ENCODE measurements at places on chromosomes 5 and 9. TPM values are rescaled to one million over a fixed set of nuclear protein-coding genes. Genes with fewer than 3 reads are reported as not detected.

The ABO gene
- 2.9 TPM for total RNA-seq

The PCDHB10 gene
- total RNA-seq = 0.90 TPM

DNA sequence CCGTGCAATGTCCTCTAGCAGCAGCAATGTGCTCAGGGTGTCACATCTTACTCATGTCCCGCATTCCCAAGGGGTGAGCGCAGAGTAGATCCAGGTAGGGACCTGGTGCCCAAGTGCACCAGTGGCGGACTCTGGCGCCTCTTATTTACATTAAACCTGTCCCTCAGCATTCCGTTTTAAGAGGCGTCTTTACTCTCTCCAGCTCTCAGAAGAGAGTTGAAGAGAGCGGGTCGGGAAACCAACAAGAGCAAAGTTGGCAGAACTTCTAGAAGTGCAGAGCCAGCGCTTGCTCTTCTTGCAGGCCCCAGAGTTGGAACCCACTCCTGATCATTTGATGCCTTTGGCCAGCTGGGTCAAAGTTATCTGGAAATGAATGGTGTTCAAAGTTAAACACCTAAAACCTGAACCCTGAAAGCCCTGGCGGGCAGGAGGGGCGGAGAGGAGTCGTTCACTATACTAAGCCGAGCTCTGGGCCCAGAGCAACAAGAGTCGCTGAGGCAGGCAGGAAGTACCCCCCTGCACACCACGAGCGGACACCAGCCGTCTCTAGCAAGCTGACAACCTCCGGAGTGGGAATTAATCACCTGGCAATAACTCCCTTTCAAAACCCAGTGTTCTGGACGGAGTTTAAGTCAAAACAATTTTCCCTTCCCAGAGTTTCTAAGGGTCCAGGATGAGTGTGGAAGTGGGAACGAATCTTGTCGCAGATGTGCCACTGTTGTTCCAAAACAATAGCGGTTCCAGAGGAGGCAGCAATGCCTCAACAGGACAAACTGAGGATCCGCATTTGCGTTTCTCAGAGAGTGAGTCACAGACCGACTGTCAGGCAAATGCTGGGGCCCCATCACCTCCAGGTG is 122.8 kb downstream of the TMEM161B start:
- no peak for DNase-seq

- no peak for DNase-seq
Observed at GRCh38 chr9:132820169-132820944, 57.7 kb downstream of the AK8 start.

DNA sequence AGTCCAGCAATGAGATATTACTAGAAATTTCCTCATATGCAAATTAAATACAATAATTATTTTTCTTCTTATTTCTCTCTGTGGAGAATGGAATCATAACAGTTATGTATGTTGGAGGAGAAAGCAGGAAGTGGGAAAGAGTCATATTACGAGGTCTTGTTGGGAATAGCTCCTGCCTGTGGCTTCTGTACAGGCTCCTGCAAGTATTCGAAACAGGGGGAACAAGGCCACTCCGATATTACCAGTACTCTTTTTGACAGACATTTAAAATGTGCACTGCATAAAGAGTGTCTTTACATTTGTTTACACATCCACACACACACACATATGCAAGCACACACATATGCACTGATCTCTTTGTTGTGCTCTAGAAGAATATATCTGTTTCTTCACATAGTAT is 812.0 kb upstream of the ZNF608 start:
- no peak for DNase-seq

GRCh38 chr9:32345243-32345642 is 39.2 kb upstream of the ACO1 start:
- no peak for DNase-seq

- no peak for DNase-seq
Observed at GRCh38 chr9:137778336-137778735, 99.2 kb upstream of the CACNA1B start.

DNA sequence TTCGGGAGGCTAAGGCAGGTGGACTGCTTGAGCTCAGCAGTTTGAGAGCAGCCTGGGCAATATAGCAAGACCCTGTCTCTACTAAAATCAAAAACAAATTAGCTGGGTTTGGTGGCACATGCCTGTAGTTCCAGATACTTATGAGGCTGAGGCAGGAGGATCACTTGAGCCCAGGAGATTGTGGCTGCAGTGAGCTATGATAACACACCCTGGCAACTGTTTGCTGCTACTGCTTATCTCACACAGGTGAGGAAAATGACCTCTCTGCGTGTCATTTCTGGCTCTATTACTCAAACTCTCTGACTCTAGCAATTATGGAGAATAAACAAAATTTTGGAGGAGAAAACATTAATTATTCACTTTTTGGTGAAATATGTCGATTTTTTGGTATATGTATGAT is 45.3 kb upstream of the TMC1 start:
- DNase-seq = no peak

GRCh38 chr9:78831726-78832125 is 534.8 kb downstream of the PSAT1 start:
- no peak for DNase-seq

Measured in adrenal gland (tissue), 19 donors.